ENCODE measurements at places on chromosomes 4 and X. TPM values are rescaled to one million over a fixed set of nuclear protein-coding genes. Genes with fewer than 3 reads are reported as not detected.

AKAP17A gene
- total RNA-seq, result 49.2 TPM

CHRNA9 gene
- 0.22 TPM for total RNA-seq

PRDX4 gene
- total RNA-seq, result 46.9 TPM

VCX3A gene
- total RNA-seq, result not detected

DNA sequence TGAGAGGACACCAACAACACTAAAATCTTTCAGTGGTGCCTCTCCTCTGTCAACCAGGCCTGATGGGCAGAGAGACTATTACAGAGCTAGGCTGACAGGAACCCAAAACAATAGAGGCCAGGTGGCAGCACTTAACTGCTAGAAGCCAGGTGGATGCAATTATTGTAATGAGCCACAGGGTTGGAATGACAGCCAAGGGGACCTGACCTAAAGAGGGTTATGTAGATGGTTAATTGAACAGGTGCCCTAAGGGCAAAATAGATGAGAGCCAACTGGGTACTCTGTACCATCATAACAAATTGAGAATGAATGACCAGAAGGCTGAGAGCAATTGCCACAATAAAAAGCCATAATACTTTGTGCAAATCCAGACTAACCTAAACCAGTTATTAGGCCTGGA, 24.7 kb upstream of the FRAS1 start:
- H3K36me3 ChIP-seq, result no peaks in the 10 kb centered on the region
- H3K27ac ChIP-seq, result no peak overlapping the region
- no peak for DNase-seq
- H3K4me1 ChIP-seq, result no peaks in the 10 kb centered on the region
- peaks cover 4% of the 10 kb centered on the region for H3K27me3 ChIP-seq

GRCh38 chrX:134794692-134795091, 136.4 kb upstream of the PLAC1 start:
- H3K4me1 ChIP-seq, result peaks cover 17% of the 10 kb centered on the region
- peaks cover 9% of the 10 kb centered on the region for H3K36me3 ChIP-seq
- DNase-seq, result no peak
- H3K27ac ChIP-seq, result no peak overlapping the region
- no peaks in the 10 kb centered on the region for H3K27me3 ChIP-seq
- H3K4me3 ChIP-seq, result peak overlapping the region; percentile 45

- H3K4me3 ChIP-seq, result no peak overlapping the region
- H3K27ac ChIP-seq, result no peak overlapping the region
- H3K4me1 ChIP-seq, result no peaks in the 10 kb centered on the region
- DNase-seq, result no peak
- H3K27me3 ChIP-seq, result peaks cover 4% of the 10 kb centered on the region
- H3K36me3 ChIP-seq, result no peaks in the 10 kb centered on the region
Measured at GRCh38 chrX:861921-862320, 231.3 kb downstream of the SHOX start.

DNA sequence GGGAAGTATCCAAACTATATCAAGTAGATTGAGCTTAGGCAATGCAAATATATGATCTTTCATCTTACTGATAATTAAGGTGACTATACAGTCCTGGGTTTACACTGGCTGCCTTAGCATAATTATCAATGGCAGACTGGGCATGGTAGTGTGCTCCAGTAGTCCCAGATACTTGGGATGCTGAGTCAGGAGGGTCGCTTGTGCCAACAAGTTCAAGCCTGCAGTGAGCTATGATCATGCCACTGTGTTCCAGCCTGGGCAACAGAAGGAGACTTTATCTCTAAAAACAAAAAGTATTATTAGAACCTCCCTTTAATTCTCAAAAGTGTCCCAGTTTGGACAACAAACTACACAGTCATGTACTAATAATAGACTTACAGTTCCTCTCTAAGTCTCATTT, 99.4 kb upstream of the RASGEF1B start:
- no peak overlapping the region for H3K4me3 ChIP-seq
- H3K27me3 ChIP-seq, result no peaks in the 10 kb centered on the region
- no peak for DNase-seq
- no peak overlapping the region for H3K27ac ChIP-seq

DNA sequence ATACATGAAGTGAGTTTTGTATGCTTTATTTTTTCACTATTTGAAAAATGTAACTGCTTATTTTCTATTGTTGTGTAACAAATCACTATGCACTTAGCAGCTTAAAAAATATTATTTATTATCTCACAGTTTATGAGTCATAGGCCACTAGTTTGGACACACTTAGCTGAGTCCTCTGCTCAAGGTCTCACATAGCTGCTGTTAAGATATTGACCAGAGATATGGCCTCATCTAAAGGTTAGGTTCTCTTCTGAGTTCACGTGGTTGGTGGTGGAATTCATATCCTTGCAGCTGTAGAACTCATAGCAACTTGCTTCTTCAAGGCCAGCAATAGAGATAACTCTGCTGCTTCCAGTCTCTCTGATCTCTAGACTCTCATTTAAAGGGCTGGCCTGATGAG, 534.4 kb downstream of the SPRY1 start:
- H3K27me3 ChIP-seq, result peaks cover 4% of the 10 kb centered on the region
- no peak for DNase-seq
- no peaks in the 10 kb centered on the region for H3K4me1 ChIP-seq
- no peak overlapping the region for H3K4me3 ChIP-seq
- H3K36me3 ChIP-seq, result no peaks in the 10 kb centered on the region

DNA sequence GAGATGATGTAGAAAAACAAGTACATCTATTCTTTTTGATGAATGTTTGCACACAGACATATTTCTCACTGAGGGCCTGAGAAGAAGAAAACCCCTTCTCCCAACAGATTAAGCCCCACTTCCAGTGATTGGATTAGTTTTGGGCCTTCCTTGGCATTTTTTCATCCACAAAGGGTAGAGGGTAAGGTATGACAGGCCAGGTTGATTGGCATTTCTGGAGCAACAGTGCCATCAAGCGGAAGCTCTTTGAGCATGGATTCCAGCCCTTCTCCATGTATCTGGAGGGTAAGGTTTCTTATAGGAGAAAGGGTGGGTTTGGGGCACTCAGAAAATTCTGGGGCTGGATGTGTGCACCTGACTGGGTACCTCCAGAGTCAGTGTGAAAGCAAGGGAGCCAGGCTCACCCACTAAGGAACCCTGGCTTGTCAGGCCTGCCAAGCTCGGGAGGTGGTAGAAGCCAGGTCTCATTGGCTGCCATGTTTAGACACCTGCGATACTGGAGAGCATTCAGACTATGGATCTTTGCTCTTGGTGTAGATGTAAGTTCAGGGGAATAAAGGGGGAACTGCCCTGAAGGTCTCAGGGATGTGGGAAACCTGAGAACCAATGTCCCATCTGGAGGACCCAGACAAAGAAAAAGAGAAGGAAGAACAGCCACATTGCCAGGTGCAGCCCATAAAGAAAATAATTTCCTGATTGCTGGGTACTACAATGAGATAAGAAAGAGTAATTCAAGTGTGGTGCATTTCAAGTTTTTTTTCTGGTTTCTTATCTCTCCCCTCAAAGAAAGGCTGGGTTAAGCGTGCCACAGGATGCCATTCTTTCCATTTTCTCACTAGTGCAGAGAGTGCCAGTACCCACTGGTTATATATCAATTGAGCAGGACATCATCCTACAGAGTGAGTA, 222.3 kb upstream of the AGTR2 start:
- H3K27me3 ChIP-seq, result no peaks in the 10 kb centered on the region
- H3K4me1 ChIP-seq, result no peaks in the 10 kb centered on the region
- no peaks in the 10 kb centered on the region for H3K36me3 ChIP-seq
- no peak overlapping the region for H3K4me3 ChIP-seq
- H3K27ac ChIP-seq, result no peak overlapping the region

- peak overlapping the region; percentile 23 for H3K27ac ChIP-seq
- H3K27me3 ChIP-seq, result no peaks in the 10 kb centered on the region
- peaks cover 68% of the 10 kb centered on the region for H3K4me1 ChIP-seq
- peaks cover 76% of the 10 kb centered on the region for H3K36me3 ChIP-seq
- DNase-seq, result no peak
- no peak overlapping the region for H3K4me3 ChIP-seq
Measured at GRCh38 chr4:102543030-102543928, 42.1 kb downstream of the NFKB1 start.

DNA sequence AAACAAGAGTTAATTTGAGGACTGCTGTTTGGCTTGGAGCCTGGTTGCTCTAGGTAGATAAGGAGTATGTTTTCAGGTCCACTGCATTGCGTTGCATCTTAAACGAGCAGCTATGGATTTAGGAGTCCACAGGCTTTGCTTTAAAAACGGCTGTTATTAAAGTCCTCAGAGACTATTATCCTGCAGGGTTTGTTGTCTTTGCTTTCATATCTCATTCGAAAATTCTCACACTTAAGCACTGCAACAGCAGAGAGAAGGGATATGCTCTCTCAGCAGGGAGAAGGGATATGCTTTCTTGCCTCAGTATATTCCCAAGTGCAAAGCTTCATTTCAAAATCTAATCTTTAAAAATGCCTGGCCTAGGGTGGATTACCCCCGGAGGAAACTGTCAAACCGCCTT, 444.7 kb upstream of the FTHL17 start:
- no peak for DNase-seq
- no peaks in the 10 kb centered on the region for H3K36me3 ChIP-seq
- no peaks in the 10 kb centered on the region for H3K4me1 ChIP-seq
- H3K27me3 ChIP-seq, result no peaks in the 10 kb centered on the region
- H3K27ac ChIP-seq, result no peak overlapping the region
- H3K4me3 ChIP-seq, result no peak overlapping the region

DNA sequence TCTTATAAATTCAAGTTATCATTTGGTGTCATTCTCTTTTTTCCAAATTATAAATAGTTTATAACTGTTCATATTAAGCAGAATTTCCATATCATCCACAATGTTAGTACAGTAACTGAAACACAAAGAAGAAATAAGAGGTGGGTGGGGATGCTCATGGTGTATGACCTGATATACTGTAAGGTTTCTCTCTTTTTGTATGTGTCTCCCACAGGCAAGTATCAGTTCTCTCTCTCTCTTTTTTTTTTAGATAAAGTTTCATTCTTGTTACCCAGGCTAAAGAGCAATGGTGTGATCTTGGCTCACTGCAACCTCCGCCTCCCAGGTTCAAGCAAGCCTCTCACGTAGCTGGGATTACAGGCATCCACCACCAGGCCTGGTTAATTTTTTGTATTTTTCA, 43.7 kb upstream of the UGT2A3 start:
- no peak overlapping the region for H3K4me3 ChIP-seq
- no peak overlapping the region for H3K27ac ChIP-seq
- no peaks in the 10 kb centered on the region for H3K27me3 ChIP-seq
- DNase-seq, result no peak

DNA sequence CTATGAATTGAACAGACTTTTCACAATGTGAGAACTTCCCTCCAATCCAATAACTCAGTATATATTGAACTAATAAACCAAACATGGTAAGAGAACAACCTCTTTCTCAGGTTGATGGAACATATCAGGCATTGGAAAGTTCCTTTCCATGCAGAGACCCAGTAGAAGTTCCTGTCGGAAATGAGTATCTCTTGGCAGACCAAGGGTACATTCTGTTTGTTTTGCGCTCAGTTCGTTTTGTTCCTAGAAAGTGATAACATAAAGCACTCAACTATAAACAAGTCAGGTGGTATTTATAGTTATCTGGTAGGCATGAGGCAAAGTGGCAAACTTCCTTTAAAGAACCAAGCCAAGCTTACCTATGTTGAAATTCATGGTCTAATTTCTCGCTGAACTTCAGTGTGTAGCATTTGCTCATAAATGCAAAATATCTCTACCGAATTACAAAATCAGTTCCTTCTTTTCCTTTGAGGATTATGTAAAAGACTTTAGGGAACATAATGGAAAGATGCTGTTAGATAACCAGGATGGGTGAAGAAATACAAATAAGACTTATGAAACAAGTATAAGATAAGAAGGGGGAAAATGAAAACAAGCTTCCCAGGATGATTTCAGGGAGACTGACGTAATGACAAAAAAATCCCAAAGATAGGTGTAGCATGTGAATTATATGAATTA, 120.3 kb downstream of the ARHGAP24 start:
- no peaks in the 10 kb centered on the region for H3K27me3 ChIP-seq
- H3K27ac ChIP-seq, result no peak overlapping the region
- no peaks in the 10 kb centered on the region for H3K36me3 ChIP-seq
- no peak overlapping the region for H3K4me3 ChIP-seq
- H3K4me1 ChIP-seq, result no peaks in the 10 kb centered on the region

- no peak overlapping the region for H3K4me3 ChIP-seq
- H3K27me3 ChIP-seq, result no peaks in the 10 kb centered on the region
- peaks cover 2% of the 10 kb centered on the region for H3K36me3 ChIP-seq
- DNase-seq, result no peak
- H3K4me1 ChIP-seq, result no peaks in the 10 kb centered on the region
- H3K27ac ChIP-seq, result no peak overlapping the region
Measured at GRCh38 chr4:150308824-150309472, 230.7 kb downstream of the DCLK2 start.

- no peak overlapping the region for H3K27ac ChIP-seq
- H3K36me3 ChIP-seq, result no peaks in the 10 kb centered on the region
- no peaks in the 10 kb centered on the region for H3K4me1 ChIP-seq
Measured at GRCh38 chrX:119190831-119191230, 45.3 kb upstream of the PGRMC1 start.

DNA sequence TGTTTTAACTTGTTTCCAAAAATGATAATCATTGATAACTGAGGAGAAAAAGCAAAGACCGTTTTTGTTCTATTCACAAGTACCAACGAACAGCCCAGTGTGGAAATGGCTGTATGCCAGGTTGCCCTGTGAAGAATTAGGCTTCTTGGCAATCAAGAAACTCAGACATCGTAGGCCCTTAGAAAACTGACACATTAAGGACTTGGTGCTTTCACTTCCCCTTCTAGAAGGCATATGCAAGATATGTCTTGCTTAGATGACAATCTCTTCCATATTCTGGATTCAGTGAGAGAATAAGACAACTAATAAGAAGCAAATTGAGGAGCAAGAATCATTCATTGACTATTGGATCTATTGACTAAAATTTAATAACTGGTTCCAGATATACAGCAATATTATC, 56.6 kb downstream of the ANAPC10 start:
- H3K4me3 ChIP-seq, result no peak overlapping the region
- H3K27me3 ChIP-seq, result no peaks in the 10 kb centered on the region
- peaks cover 12% of the 10 kb centered on the region for H3K36me3 ChIP-seq
- DNase-seq, result no peak
- H3K4me1 ChIP-seq, result no peaks in the 10 kb centered on the region
- H3K27ac ChIP-seq, result no peak overlapping the region

DNA sequence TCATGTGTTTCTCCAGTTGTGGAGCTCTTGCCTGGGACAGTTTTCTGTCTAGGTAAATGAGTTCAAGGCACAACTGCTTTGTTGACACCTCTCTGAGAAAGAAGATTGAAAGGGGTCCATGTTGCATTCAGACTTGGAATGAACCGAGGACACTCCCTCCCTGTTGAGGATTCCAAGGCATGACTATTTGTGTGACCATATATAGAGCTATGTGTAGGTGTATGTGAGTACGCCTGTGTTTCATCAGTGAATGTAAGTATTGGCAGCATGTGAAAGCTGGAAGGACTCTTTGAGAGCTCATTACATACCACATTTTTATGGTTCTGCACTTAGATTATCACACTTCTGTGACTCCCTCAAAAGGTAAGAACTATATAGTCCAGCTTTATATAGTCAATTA, 3.4 kb downstream of the HEPH start:
- no peaks in the 10 kb centered on the region for H3K4me1 ChIP-seq
- no peaks in the 10 kb centered on the region for H3K36me3 ChIP-seq
- H3K4me3 ChIP-seq, result no peak overlapping the region
- no peak for DNase-seq
